Mesenteric fat pad (tissue), 1 donor: ENCODE measurements at places on chromosomes 13 and 19.

DNA sequence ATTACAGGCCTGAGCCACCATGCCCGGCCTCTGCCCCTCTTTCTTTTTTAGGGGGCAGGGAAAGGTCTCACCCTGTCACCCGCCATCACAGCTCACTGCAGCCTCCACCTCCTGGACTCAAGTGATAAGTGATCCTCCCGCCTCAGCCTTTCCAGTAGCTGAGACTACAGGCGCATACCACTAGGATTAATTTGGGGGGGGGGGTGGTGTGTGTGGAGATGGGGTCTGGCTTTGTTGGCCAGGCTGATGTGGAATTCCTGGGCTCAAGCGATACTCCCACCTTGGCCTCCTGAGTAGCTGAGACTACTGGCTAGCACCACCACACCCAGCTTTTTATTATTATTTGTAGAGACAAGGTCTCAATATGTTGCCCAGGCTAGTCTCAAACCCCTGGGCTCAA lies 4.2 kb downstream of the APOE start:
- DNase-seq = no peak

DNA sequence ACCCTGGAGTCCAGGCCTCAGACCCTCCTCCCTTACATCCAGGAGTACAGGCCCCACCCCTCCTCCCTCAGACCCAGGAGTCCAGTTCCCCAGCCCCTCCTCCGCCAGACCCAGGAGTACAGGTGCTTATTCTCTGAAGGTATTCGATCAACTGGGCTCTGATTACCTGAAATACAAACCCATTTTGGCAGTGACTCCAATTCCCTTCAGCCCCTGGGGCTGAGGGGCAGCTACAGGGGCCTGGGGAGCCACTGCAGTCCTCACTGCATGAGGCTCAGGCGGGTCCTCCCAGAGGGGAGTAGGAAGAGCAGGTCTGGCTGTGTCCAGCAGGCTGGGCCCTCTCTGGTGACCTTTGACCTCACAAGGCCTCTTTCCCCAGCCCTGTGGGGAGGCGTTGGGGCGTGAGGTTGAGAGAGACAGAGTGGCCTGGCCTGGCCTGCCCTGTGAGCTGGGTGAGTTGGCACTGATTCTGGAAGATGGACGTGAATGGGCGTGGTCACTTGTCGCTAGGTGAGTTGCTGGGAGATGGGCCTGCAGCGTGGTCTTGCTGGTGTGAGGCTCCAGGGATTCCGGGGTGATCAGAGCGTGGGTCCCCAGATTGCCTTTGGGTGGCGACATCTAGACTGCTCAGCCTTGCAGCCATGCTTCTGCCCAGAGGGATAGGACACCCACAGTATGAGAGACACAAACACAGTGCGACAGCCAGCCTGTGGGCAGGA lies 3.1 kb downstream of the BCAT2 start:
- no peak for DNase-seq

DNA sequence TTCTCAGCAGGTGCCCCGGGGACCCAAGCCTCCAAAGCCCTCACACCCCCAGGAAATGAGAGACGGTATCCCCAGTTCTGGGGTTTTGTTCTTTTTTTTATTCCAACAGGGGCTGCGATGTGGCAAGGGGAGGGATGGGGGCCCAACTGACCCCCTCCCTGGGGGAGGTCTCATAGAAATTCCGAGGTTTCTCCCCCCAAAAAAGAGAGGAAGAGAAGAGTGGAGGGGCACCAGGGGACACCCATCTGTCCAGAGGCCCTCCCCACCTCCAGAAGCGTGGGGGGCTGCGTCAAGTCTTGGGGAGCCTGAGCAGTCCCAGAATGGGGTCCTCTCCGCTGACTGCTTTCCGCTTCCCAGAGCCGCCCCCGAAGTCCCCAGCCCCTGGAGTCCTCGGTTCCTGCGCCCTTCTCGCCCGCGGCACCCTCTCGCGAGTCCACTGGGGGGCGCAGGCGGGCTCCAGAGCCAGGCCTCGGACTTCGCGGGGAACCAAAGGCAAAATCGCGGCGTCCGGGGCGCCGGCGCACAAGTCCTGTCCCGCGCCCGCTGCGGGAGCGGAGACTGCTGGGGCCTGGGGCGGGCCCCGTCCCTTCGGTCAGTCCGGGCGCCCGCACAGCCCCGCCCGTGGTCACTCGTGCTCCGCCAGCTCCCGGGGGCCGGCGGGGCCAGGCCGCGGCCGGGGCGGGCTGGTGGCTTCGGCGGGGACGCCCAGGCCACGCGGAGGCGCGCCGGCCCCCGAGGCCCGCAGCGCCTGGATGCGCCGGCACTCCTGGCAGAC lies 4.4 kb upstream of the ATP1A3 start:
- DNase-seq = no peak

DNA sequence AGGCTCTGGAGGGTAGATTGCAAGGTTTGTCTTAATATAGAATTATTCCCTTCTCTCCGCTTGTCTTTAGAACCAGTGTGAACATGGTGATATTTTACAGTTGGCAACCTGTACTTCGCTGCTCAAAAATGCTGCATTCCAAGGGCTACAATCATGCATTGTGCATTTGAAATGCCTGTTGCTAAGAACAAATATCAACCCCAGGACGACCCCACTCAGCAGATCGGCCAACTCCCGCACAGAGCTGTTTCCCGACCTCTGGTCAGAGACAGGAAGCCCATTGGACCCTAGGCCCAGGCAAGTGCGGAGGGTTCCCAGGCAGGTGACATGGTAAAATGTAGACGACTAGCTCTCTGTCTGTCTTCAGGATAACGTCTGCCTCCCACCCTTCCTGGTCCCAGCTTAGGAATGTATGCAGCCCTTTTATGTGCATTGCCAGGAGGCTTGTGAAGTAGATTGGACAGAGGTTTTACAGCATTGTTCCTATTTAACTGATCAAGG lies 263.5 kb downstream of the FOXO1 start:
- DNase-seq = no peak

- no peak for DNase-seq
Observed at GRCh38 chr19:29837448-29837981, 25.7 kb downstream of the CCNE1 start.

- DNase-seq = no peak
Observed at GRCh38 chr13:50401721-50402465, 386.6 kb downstream of the KCNRG start.

GRCh38 chr13:97261254-97262005 lies 39.3 kb downstream of the MBNL2 start:
- no peak for DNase-seq

GRCh38 chr19:21439201-21439751 lies 42.3 kb downstream of the ZNF493 start:
- DNase-seq = no peak

DNA sequence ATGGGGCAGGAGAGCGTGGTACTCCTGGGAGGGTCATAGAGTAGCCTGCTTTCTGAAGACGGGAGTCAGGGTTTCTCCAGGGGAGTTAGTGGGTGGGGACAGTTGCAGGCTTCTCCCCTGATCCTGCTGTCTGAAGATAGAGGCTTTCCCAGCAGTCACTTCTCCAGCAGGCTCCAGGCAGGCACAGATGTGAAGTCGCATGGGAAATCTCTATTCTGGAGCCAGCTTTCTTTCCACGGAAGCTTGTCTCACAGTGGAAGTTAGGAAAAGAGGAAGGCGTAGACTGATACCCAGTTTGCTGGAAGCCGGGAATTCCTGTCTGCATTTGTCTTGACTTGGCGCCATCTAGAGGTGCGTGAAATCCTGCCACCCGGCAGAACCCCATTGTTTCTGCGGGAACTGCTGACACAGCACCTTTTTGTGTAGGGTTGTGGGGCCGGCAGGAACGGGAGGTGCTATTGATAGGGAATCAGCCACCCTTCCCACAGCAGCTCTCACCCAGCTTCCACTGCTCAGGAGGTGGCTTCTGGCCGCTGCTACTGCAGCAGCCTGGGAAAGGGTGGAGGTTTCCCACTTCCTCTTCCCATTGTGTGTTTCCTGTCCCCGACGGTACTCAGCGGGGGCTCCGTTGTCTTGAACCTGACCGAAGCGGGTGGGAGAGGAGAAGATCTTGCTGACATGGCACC lies 28.5 kb upstream of the NPAS1 start:
- no peak for DNase-seq

- DNase-seq = no peak
Observed at GRCh38 chr19:3942790-3943409, 10.0 kb downstream of the NMRK2 start.

DNA sequence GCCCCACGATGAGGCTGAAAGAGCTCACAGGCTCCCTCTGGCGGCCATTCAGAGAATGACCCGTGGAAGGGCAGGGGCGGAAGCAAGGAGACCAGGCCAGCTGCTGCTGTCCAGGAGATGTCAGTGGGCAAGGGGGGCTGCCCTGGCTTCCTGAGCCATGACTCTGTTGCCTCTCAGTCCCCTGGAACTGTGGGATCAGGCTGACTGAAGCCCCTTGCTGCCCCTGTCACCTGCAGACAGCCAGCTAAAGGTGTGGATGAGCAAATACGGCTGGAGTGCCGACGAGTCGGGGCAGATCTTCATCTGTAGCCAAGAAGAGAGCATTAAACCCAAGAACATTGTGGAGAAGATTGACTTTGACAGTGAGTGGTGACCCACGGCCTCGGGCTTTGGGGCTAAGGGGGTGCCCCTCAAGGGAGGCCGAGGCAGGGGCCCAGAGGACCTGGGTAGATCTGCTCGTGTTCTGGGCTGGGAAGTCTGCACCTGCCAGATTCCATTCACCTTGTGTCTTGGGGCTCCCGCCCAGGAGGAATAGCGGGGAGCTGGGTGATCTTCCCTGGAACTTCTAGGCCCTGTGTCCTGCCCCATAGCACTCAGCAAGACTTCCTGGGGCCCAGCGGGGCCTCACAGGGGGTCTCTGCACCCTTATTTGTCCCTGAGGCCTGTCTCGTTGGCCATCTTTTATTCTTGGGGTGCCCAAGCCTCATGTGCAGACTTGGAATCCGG lies 12.5 kb upstream of the ACTN4 start:
- DNase-seq = no peak

- no peak for DNase-seq
Observed at GRCh38 chr19:15115080-15115479, 7.9 kb downstream of the SYDE1 start.

DNA sequence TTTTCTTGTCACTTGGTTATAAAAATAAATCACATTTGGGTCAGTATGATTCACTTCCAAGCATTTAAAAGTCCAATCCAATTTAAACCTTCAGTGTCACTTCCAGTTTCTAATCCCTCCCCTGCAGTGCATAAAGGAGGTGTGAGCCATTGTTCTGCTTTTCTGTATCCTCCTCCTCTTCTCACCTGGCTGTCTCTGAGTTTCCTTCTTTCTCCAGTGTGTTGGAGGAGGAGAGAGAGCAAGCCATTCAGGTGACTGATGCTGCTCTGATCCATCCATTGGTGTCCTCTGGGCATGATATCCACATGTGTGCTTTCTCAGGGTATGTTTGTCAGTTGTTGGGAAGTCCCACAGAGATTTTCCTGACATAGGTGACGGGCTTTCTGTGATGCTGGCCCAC lies 1.2 kb downstream of the NUDT15 start:
- DNase-seq = no peak

DNA sequence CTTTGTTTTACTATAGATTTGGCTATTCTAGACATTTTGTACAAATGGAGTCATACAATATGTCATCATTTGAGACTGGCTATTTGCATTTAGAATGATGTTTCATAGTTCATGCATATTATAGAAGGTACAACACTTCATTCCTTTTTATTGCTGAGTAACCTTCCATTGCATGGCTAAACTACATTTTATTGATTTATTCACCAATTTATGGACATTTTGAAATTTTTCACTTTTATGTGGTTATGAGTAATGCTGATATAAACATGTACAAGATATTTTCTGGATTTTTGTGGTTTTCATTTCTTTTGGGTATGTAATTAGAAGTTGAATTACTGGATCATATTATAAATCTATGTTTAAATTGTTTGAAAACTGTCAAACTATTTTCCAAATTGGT lies 710.3 kb upstream of the SLITRK5 start:
- DNase-seq = no peak

GRCh38 chr13:91212231-91212630 lies 135.3 kb upstream of the MIR17HG start:
- DNase-seq = no peak

DNA sequence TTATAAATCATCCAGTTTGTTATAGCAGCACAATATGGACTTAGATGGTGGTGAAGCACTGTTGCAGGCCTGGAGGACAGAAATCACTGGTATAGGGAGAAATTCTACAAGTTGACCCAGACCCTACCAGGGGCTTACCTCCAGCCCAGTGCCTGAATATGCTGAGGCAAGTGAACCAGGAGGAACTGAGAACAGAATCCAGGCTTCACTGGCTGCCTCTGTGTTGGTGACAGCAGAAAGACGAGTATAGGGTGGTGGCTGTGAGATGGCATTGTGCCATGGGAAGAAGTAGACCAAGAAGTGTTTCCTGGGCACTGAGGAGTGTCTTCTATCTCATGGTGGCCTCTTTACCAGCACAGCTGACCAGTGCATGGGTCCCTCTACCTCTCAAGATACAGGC lies 15.9 kb upstream of the EID2 start:
- no peak for DNase-seq

GRCh38 chr19:48975947-48976847 lies 11.1 kb downstream of the FTL start:
- no peak for DNase-seq

DNA sequence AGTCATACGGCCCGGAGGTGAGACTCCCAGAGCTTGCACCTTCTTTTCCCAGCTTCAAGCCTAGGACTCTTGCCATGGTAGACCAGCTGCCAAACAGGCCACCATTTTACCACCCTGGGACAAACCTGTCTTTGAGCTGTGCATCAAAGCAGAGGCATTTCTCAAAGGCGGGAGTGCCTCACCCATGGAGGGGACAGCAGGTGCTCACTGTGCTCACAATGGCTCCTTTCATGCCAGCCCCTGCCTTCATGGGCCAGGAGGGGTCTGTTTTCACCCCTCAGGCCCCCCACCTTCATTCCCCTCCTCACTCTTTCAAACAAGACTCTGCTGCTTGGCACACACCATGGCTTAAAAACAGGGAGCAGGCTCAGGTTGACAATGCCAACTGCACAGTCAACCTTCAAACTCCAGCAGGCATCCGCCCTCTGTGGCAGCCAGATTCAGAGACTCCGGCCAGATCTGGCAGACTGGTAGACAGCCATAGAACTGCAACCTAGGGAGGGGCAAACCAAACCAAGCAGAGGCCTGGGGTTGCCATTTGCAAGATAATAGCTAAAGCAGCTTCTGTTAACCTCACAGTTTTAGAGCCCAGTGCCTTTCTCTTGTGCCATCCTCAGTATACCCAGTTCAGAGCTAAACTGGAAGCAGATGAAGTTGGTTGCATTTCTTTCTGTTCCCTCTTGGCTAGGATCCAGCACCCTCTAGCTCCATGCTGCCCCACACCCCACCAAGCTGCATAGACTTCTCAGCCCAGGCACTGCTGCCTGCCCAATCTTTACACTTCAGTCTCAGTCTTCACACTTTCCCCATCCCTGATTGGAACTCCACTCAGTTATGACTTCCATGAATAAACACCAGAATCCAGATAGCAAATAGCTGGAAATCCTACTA lies 93.9 kb upstream of the SPATA13 start:
- DNase-seq = no peak
